ENCODE measurements at places on chromosomes 1 and 21.

DNA sequence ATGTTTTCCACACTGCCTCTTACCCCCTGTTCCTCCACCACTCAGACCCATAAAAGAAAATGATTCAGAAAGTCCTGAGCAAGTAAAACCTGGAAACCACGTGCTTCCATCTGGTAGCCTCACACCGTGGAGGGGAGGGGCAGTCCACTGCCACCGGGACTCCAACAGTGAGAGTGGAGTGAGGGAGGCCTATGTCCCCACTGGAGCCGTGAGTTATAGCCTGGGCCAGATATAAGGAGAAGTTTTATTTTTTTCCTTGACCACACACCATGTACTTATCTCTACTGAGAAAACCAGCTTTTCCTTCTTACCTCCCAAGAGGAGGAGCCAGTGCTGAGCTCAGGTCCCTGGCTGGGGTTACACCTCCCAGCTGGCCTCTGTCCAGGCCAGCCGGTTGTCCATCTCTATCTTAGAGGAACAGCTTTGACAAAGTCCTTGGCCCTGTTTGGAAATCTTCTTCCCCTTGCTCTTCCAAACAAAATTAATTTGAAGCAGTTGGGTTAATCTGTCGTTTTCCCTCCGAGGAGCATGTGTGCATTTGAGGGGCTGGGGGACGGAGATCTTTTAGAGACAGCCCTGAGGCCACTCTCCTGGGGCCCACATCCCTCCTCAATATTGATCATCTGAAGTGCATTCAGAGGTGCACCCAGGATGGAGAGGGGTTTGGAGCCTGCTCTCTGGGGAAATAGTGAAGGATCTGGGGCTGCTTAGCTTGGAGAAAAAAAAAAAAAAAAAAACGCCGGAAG, 49.1 kb upstream of the SERBP1 start:
- no peak for DNase-seq

GRCh38 chr1:202781180-202781579, 27.0 kb downstream of the KDM5B start:
- no peak for DNase-seq

DNA sequence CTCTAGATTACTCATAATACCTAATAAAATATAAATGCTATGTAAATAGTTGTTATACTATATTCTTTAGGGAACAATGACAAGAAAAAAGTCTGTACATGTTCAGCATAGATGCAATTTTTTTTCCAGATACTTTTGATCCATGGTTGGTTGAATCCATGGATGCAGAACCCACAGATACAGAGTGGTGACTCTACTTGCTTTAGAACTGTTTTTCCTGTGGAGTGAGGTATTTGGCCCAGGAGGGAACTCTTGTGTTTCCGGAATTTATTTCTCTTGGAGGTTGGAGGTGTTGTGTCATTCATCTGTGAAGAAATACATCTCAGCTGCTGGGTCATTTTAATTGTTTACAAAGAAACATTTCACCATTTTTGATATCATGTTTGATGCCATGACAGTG, 28.7 kb downstream of the TMEM200B start:
- DNase-seq, result no peak

DNA sequence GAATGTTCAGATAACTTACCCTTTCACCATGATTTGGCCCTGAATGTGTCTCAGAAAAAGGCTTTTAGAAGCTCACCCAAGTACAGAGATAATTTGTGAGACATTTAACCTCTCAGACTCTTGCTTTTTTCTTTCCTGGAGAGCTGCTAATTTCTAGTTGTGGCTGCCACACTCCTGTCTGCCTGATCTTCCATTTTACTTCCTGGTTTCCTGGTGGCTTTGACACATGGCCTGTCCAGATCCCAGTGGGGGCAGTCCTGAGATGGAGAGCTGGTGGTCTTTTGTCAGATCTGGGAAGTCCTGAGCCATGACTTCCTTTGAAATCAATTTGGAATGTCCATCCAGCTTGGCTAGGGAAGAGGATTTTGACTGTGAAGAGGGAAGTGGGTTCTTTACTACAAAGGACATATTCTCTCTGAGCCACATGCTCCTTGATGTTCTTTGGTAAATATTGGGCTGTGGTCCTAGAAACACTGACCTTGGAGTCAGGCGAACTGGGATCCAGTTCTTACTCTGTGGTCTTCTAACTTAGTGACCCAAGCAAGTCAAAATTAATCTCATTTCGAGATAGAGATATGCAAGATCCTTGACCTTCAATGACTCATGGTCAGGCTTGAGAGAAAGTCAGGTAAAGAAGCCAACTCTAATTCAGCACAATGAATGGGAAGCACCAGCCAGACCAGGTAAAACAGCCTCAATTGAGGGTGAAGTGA, 78.0 kb upstream of the HSD17B7 start:
- DNase-seq, result no peak

DNA sequence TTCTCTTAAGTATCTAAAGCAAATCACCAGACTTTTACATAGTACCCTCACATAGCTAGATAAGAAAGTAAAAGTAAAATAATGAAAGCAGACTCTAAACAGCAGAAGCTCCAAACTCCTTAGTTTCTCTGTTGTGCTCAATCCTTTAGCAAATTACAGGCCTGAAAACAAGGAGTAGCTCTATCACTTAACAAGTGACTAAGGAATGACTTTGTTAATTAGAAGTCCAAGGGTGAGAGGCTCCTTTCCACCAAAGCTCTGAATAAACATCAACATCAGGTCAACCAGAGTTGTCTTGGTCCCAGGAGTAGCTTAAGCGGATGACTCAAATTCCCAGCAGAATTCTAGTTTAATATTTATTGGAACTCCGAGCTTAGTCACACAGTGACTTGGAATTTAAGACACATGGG, 5.9 kb downstream of the NRIP1 start:
- DNase-seq, result peak; percentile 16

DNA sequence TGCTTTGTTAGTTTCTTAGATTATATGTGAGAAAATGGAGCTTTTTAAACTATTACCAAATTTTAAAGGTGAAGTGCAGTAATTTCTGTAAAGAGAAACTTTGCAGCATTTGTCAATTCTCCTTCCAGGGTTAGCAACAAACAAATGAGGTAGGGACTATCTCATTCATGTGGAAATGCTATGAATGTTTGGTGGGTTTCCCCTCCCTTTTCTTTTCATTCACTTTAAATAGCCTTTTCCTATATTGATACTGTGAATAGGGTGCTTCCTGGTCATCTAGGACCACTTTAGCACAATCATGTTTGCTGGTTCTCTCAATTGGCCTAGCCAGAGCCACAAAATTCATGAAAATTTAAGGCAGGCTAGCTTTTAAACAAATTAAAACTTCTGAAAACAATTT, 20.6 kb downstream of the ZBTB37 start:
- no peak for DNase-seq

GRCh38 chr1:93851327-93851712, 27.7 kb downstream of the DNTTIP2 start:
- DNase-seq, result no peak

GRCh38 chr1:5921129-5921528, 71.1 kb downstream of the NPHP4 start:
- DNase-seq, result no peak
